ENCODE measurements at places on chromosomes 1 and 21.

DNA sequence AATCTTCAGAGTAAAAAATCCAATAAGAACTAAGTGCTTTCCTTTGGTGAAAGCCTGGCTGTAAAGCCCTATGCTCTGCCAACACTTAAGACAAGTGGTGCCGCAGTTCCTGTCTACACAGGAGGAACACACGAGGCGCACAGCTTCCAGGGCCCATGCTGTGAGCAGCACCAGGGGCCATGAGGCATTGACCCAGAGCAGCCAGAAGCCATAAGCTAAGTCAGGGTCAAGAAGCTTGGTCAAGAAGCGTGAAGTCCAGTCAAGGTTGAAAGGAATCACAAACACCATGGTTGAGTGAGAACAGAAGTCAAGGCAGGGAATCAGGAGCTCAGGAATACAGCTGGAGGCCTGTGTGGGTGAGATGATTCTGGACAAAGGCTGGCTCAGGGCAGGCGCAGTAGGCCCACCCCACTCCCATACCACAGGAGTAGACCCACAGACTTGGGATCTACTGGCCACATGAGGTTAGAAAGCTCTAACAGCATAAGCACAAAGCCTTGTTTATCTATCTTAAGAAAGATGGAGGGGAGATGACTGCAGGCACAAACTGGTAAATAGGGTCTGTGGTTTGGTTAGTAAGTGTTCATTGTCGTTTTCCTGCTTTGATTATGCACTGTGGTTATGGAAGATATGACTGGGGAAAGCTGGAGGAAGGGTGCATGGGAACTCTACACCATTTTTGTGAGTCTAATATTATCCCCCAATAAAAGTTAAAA lies 42.9 kb upstream of the RCAN3 start:
- DNase-seq: no peak

- DNase-seq: no peak
Observed at GRCh38 chr1:227914801-227915563, 32.8 kb downstream of the WNT9A start.

DNA sequence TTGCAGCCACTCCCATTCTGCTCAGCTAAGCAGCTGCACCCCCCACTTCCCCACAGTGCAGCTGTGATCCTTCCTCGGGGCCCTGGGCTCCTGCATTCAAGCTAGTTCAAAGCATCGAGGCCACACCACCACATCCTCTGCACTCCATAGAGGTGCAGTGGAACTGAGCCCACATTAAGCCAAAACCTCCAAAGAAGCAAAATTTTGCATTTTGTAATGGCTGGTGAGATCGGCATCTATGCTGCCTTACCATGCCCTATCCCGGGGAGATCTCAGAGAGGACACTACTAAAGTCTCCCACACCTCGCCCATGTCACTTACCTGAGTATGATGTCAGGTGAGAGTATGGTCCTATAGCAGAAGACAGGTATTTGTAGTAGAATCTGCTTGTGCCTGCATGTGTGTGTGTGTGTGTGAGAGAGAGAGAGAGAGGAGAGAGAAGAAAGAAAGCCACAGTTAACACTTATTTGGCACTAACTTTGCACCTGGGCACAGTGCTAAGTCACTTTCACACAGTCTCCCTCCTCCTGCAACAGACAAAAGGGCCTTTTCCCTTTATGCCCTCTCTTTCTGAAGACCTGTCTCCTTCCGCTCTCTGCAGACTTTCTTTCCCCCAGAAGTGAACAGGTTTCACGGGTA lies 89.8 kb downstream of the KIF14 start:
- DNase-seq: no peak

GRCh38 chr1:235336903-235337302 lies 8.5 kb downstream of the GGPS1 start:
- no peak for DNase-seq

- no peak for DNase-seq
Observed at GRCh38 chr1:2353551-2354438, 37.6 kb downstream of the MORN1 start.

DNA sequence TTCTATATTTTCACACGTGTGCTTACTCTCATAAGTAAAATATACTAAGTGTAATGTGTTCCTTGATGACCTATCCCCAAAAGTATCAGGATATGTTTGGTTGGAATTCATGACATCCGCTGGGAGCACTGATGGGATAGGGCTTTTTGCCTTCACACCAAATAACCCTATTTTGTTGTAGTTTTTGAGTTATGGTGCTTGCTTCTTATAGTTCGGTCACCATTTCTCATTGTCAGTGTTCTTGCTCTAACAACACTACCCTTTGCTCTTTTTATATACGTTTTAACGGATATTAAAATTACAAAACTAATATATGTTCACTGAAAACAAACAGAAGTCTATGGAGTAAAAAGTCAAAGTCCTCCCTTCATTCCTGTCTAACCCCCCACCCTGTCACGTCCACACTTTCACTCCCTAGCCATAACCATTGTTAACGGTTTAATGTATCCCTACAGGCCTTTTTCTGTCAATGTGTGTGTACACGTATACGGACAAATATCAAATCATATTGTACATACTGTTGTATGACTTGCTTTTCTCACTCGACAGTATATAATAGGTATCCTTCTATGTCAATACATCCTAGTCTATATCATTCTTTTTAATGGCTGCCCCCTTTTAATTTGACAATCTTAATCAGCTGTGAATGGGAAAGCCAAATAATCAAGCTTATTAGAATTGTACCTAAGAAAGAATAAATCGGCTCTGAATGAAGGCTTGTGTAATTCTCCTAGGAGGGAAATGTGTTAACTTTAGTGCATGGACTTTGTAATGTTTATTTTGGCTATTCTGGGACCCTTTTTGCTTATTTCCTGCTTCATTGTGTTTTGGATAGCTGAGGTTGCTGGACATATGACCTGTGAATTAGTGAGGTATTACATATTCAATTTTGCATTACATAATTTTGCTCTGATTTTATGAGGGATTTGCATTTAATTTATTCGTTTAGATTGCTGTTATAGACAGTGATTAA lies 3.5 kb upstream of the RNF220 start:
- DNase-seq: no peak

- no peak for DNase-seq
Observed at GRCh38 chr1:244197851-244198375, 146.8 kb downstream of the ZBTB18 start.

DNA sequence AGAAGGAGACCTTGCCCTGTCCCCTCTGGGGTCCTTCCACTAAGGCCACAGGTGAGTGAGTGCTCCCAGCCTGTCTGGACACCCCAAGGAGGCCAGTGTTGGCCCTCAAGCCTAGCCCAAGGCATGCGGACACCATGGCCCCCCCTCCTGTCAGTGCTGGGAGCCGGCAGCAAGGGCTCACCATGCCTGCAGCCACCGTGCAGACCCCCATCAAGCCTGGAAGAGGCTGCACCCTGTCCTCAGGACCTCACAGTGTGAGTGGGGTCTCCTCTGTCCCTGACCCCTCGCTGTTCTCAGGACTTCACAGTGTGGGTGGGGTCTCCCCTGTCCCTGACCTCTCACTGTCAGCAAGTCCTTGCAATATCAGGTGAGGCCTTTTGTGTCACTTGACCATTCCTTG lies 33.2 kb upstream of the PRSS38 start:
- no peak for DNase-seq

- peak; percentile 51 for DNase-seq
Observed at GRCh38 chr1:41738475-41738874, 180.2 kb downstream of the HIVEP3 start.

DNA sequence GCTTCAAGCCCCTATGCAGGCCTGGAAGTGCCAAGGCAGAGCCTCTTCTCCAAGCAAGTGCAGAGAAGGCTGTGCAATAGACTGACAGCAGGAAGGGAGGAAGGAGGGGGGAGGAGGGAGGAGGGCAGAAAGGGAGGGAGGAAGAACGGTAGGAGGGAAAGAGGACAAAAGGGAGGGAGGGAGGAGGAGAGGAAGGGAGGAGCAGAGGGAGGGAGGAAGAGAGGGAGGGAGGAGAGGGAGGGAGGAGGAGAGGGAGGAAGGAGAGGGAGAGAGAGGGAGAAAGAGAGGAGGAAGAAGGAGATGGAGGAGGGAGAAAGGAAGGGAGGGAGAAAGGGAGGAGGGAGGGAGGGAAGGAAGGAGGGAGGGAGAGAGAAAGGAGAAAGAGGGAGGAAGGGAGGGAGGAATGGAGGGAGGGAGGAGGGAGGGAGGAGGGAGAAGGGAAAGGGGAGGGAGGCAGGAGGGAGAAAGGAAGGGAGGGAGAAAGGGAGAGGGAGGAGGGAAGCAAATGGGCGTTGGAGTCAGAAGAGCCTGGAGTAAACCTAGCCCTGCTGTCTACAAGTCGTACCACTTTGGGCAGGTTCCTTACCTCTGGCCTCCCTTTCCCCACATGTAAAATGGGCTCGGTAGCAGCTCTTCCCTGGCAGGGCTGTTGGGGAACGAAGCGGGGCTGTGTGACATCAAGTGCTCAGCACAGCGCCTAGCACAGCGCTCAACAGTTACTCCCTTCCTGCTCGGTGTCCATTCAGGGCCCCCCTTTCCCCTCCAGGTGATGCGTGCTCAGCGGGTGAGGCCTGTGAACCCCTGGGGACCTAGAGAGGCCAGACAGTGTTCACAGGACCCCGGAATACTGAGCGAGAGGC lies 244.6 kb downstream of the NPHP4 start:
- DNase-seq: no peak

DNA sequence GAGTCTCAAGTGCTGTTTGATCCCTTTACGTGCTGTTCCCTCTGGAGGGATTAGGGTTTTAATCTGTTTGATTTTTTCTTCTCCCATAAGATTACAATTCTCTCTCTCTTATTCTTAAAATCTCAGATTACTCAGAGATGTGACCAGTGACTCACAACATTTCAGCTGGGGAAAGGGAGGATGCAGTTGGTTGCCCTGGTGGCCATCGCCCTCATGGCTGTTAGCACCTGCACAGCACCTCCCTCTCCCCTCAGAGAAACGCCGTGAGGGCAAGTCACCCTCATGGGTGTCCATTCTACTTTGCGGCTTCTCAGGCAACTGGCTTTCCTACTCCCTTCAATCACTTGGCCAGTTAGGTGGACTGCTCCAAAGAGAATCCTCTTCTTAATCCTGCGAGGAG lies 42.4 kb upstream of the KCNA3 start:
- DNase-seq: no peak

- no peak for DNase-seq
Observed at GRCh38 chr1:2320760-2321667, 70.3 kb downstream of the MORN1 start.

DNA sequence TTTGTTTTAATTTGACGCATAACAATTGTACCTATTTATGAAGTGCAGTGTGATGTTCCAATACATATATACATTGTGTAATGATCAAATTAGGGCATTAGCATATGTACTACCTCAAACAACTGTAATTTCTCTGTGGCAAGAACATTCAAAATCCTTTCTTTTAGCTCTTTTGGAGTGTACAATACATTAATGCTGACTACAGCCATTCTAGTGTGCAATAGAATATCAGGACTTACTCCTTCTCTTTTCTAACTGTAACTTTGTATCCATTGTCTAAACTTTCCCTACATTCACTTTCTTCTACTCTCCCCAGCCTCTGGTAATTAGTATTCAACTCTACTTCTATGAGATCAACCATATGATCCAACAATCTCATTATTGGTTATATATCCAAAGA lies 1177.4 kb downstream of the KCNT2 start:
- DNase-seq: no peak

DNA sequence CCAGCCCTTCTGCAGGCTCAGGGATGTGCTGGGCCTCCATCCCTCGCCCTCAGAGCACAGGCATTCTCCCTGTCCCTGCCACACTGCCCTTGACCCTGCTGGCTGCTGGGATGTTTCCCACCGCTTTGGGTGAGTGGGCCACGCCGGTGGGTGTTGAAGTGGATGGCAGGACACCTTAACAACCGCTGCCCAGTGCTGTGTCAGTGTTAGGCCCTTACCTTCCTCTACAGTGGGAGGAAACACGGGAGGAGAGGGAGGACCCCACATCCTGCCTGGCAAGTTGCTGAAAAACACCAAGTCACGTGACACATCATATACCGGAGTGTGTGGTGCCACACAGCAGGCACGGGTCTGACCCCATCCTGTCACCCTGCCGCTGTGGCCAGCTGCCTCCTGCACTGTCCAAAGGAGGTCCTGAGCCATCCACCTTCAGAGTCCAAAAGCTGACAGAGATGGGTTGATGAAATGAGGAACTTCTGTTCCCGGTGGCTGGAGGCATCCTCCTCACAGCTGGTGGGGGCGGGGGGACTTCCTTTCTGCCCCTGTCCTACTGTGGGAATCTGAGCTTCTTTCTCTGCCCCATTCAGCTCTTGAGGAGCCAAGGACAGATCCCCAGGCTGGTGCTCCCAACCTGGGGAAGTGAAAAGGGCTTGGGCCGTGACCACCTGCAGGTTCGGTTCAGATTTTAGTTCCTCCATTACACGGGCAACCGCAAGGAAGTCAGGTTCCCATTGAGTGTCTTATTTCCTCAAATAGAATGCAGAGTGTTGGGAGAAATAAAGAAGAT lies 3.2 kb upstream of the THEMIS2 start:
- peak; percentile 82 for DNase-seq

DNA sequence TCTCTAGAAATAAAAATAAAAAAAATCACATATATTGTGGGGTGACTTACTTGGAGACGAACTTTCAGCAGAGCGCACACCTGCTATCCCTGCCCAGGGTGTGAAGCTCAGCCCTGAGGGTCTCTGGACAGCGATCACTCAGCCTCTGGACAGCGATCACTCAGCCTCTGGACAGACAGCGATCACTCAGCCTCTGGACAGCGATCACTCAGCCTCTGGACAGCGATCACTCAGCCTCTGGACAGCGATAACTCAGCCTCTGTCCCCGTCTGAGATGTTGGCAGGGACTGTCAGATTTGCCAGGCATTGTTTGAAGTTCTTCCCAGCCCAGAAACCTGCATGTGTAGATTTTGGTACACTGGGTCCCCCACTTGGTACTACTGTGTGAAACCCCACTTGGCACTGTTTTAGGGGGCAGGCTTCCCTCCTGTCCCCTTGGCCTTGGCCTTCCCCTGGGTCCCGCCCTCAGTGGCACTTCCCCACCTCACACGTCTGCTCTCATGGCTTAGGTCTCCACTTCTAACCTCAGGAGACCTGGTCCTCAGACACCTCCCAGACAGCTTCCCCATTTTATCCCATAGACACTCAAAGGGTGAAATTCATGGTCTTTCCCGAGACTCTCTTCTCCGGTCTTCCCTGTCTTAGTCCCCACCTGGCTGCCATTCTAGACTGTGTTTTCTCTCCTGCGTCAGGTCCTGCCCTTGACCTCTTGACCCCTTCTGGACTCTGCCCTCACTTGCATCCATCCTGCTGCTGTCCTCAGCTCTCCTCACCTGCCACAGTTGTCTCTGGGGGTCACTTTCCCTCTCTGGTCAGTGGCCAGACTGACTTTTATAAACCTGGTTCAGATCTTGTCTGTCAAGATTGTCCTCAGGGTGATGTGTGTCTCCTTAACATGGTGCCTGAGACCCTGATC lies 10.2 kb downstream of the PSEN2 start:
- DNase-seq: no peak

- DNase-seq: no peak
Observed at GRCh38 chr1:173163222-173163621, 43.9 kb downstream of the TNFSF4 start.

GRCh38 chr1:199979071-199979470 lies 48.4 kb upstream of the NR5A2 start:
- DNase-seq: no peak

GRCh38 chr21:34540206-34540605 lies 28.2 kb upstream of the KCNE1 start:
- DNase-seq: no peak

GRCh38 chr1:182785181-182785580 lies 4.4 kb upstream of the NPL start:
- no peak for DNase-seq
